Hepatocyte (in vitro differentiated cells): ENCODE measurements at places on chromosomes 11 and 22. TPM values are rescaled to one million over a fixed set of nuclear protein-coding genes. Genes with fewer than 3 reads are reported as not detected.

- H3K4me1 ChIP-seq = peaks cover 6% of the 10 kb centered on the region
- H3K27me3 ChIP-seq = peaks cover 2% of the 10 kb centered on the region
- peak overlapping the region; percentile 5 for H3K4me3 ChIP-seq
- no peak overlapping the region for H3K27ac ChIP-seq
Observed at GRCh38 chr11:84922836-84923235, 704.3 kb downstream of the DLG2 start.

The F2 gene
- total RNA-seq = 79.7 and 85.9 TPM in 2 replicates

The C2CD3 gene
- total RNA-seq = 15.4 and 16.3 TPM in 2 replicates

GRCh38 chr22:38649841-38650522 is 6.2 kb downstream of the FAM227A start:
- H3K36me3 ChIP-seq = no peaks in the 10 kb centered on the region
- no peak overlapping the region for H3K4me3 ChIP-seq
- H3K27ac ChIP-seq = no peak overlapping the region
- DNase-seq = no peak
- H3K4me1 ChIP-seq = no peaks in the 10 kb centered on the region

DNA sequence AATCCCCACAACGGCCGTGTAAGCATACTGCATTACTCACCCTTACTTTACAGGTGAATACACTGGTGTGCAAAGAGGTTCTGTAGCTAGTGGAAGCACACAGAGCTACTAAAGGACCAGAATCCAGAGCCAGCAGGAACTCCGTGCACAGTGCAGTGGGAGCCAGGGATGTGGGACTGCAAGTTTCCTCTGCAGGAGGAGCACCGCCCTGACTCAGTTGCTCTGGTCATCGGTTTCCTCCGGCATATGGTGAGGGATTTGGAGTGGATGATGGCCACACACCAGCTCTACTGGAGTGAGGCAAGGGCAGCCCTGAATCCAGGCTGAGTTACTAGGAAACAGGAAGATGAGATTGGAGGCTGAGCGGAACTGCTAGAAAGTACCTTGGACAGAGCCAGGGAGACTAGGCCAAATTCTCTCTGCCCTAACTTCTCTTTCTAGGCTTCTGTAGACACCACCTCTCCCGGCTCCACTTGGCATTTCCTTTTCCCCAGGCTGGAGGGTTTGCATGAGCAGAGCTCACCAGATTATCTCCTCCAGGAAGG is 18.2 kb upstream of the C22orf42 start:
- peaks cover 64% of the 10 kb centered on the region for H3K27me3 ChIP-seq
- no peak overlapping the region for H3K4me3 ChIP-seq
- H3K27ac ChIP-seq = no peak overlapping the region
- H3K36me3 ChIP-seq = no peaks in the 10 kb centered on the region
- H3K4me1 ChIP-seq = no peaks in the 10 kb centered on the region

DNA sequence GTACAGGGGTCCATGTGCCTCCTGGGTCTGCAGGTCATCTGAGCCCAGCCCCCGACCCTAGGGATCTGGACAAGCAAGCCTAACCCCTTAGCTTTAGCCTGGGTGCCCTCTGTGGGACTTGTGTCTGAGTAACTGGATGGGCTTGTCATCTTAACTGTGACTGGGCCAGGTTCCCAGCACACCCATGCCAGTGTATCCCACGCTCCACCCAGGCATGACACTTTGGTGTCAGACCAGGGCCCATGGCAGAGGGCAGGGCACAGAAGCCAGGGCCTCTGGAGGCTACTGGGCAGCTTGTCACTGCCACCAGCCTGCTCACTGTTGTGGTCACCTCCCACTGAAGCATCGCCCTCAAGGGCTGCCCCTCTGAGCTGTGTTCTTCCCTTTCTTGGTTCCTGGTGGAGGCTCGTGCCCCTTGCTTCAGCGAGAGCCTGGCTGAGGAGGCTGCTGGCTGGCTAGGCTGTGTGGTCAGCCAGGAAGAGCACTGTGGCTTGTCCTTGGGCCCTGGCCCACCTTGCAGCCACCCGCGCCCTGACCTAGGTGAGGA is 80.8 kb downstream of the ST3GAL4 start:
- H3K4me1 ChIP-seq = peaks cover 9% of the 10 kb centered on the region
- H3K27ac ChIP-seq = no peak overlapping the region
- no peak for DNase-seq
- no peak overlapping the region for H3K4me3 ChIP-seq
- H3K27me3 ChIP-seq = peaks cover 2% of the 10 kb centered on the region
